ENCODE measurements at places on chromosomes 7 and 10.

GRCh38 chr7:74379938-74380337, 73.8 kb upstream of the GTF2IRD1 start:
- DNase-seq = peak; percentile 68

DNA sequence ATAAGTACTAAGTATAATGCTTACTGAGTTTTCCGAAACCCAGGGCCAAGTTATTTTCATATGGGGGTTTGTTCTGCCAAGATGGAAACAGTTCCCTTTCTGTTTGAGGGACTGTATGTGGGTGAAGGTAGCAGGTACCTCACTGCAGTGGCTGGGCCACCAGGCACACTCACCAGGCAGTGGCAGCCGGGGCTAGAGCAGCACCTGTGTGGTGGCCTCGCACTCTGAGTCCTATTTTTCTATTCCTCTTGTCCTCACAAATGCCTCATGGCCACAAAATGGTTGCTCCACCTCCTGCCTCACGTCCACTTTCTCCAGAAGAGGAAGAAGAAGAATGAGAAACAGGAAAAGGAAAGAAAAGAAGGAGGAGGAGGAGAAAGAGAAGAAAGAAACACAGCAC, 167.3 kb upstream of the SHH start:
- no peak for DNase-seq

GRCh38 chr7:3399858-3400257, 98.8 kb downstream of the SDK1 start:
- DNase-seq = no peak

DNA sequence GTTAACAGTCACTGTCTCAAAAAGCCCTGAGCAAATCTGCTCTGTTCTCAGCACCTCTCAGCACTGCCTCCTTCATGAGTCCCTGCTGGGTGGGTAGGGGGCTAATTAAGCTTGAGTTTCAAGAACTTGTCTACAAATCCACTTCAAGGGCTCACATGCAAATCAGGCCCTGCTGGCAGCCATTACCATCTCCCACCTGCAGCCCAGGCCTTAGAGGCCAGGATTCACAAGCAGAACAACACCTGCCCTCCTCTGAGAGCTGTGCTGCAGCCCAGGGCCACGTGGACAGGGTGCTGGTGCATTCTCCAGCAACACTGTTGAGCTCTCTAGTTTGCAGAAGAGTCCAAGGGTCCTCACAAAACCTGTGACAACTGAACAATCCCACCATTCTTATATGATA, 119.2 kb downstream of the DPP6 start:
- no peak for DNase-seq

DNA sequence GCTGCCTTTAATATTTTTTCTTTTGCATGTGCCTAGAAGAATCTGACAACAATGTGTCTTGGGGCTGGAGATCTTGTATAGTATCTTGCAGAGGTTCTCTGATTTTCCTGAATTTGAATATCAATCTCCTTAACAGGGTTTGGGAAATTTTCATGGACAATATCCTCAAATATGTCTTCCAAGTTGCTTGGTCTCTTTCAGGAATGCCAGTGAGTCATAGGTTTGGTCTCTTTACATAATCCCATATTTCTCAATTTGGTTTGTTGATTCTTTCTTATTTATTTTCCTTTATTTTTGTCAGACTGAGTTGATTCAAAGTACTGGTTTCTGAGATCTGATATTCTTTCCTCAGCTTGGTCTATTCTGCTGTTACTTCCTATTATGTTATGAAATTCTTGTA, 208.7 kb upstream of the GLI3 start:
- DNase-seq = no peak

GRCh38 chr10:4399556-4399955, 426.5 kb upstream of the AKR1E2 start:
- no peak for DNase-seq

GRCh38 chr7:38424750-38425463, 151.5 kb upstream of the TARP start:
- DNase-seq = no peak

- DNase-seq = no peak
Observed at GRCh38 chr10:33088990-33089389, 131.0 kb upstream of the ITGB1 start.

DNA sequence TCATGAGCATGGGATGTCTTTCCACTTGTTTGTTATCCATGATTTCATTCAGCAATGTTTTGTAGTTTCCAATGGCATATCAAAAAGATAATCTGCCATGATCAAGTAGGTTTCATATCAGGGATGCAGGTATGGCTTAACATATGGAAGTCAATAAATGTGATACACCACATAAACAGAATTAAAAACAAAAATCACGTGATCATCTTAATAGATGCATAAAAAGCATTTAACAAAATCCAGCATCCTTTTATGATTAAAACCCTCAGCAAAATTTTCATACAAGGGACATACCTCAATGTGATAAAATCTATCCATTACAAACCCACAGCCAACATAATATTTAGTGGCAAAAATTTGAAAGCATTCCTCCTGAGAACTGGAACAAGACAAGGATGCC, 90.3 kb downstream of the ZNF37A start:
- DNase-seq = no peak

- DNase-seq = no peak
Observed at GRCh38 chr7:33986951-33987947, 81.9 kb downstream of the BMPER start.

DNA sequence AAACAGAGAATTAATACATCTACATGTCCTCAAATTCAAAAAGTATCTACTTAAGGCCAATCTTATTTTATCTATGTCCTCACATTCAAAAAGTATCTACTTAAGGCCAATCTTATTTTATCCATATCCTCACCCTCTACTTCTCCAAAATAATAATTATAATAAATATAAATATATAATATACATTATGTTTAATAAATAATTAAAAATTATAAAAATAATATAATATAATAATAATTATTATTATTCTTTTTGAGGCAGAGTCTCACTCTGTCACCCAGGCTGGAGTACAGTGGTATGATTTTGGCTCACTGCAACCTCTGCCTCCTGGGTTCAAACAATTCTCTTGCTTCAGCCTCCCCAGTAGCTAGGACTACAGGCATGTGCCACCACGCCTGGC, 784.9 kb downstream of the DNAJB9 start:
- no peak for DNase-seq

DNA sequence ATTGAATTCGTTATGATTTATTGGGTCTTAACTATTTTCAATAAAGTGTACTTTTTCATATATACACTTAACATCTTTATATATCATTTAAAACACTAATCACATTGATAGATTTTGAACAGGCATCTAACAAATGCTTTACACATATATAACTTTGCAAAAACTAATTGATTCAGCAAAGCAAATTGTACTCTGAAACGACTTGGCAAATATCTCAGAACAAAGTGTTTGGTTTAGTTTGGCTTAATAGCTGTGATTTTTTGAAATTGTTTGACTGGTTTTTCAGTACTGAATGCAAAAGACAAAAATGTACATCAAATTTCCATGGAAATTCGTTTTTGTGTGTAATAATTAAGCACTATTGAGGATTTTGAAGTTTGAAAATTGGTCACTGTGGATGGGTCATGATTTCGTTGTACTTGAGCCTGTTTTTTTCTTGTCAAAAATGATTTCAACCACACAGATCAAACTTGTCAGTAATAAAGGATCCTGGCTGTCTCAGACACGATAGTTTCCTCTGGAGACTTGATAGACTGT, 125.3 kb upstream of the SLC25A13 start:
- DNase-seq = no peak

- DNase-seq = no peak
Observed at GRCh38 chr10:22648547-22648961, 65.8 kb downstream of the PIP4K2A start.

DNA sequence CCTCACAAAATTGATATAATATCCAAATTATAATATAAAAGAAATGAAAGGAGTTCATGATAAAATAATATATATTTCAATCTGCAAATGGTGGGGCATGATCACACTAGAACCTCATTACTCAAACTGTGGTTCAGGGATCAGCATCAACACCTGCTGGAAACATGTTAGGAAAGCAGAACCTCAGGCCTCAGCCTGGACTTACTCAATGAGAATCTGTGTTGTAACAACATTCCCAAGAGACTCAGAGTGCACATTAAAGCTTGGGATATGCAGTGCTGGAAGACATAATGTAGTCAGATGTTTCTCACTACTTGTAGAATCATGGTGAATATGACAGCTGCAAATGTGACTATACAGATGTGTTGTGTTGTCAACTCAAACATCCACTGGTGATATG, 81.7 kb upstream of the ITPRID1 start:
- DNase-seq = no peak

GRCh38 chr10:130025811-130026485, 61.9 kb upstream of the EBF3 start:
- no peak for DNase-seq

DNA sequence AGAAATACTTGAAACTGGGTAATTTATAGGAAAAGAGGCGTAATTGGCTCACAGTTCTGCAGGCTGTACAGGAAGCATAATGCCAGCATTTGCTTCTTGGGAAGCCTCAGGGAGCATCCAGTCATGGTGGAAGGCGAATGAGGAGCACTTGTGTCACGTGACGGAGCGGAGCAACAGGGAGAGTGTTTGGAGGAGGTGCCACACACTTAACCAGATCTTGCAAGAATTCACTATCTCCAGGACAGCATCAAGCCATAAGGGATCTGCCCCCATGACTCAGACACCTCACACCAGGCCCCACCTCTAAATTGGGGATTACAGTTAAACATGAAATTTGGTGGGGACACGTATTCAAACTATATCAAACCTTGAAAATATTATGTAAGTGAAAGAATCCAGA, 89.3 kb downstream of the WIPF3 start:
- DNase-seq = no peak

- peak; percentile 70 for DNase-seq
Observed at GRCh38 chr10:70331486-70332268, 47.9 kb upstream of the NPFFR1 start.

DNA sequence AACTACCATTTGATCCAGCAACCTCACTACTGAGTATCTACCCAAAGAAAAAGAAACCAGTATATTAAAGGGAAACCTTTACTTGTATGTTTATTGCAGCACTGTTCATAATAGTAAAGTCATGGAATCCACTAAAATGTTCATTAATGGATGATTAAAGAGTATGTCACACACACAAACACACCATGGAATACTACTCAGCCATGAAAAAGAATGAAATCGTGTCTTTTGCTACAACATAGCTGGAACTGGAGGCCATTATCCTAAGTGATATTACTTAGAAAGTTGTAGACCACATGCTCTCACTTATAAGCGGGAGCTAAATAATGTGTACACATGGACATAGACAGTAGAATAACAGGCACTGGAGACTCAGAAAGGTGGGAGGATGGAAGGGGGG, 203.0 kb upstream of the SLC26A5 start:
- DNase-seq = no peak

GRCh38 chr10:72334825-72335393, 19.8 kb downstream of the DNAJB12 start:
- DNase-seq = peak; percentile 89

DNA sequence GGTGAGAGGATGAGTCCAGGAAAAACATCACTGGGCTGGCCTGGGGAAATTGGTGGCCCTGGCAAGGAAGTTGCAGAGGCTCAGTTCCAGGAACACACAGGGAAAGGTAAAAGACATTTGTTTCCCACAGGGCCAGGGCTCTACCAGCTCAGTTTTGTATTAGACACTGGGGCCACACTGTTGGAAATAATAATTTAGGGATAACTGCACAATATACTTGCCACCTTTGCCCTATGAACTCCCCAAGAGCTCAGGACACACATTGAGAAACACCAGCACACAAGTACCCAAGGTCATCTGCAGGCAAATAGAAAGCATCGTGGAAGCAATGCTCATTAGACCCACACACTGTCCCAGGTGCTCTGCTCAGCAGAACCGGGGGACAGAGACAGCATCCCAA, 617.6 kb downstream of the PTPRN2 start:
- DNase-seq = no peak

DNA sequence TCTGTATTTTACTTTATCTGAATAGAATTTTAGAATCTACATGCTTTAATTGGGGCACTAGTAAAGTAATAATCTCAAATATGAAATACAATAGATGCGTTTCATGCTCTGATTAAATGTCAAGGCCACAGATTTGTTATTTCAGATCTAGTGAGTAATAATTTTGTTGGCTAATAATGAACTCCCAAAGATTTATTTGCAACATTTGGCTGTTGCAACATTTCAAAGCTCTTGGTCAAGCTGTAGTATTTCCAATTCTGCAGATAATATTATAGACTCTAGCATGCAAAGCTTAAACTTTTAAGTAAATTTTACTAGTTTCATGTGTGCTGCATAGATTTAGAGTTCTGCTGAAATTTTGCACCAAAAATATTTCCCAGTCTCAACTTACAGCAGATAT, 16.7 kb downstream of the LRRN3 start:
- no peak for DNase-seq

DNA sequence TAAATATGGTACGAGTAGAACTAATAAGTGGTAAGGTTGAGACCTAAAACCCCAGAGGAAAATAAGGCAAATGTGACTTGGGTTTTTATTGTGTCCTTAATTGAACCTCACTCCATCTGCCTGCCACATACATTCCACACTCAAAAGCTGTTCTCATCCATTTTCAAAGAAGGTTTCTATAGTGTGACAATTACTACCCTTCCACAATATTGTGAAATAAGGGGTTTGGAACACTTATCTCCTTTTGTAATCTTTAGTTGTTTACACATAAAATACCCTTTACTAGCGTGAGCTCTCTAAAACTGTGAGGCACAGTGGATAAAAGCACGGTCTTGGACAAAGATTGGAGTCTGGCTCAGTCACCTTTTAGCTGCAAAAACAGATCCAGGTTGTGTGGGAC, 166.6 kb downstream of the THSD7A start:
- DNase-seq = no peak

GRCh38 chr10:1631282-1631681, 106.0 kb downstream of the ADARB2 start:
- DNase-seq = no peak

DNA sequence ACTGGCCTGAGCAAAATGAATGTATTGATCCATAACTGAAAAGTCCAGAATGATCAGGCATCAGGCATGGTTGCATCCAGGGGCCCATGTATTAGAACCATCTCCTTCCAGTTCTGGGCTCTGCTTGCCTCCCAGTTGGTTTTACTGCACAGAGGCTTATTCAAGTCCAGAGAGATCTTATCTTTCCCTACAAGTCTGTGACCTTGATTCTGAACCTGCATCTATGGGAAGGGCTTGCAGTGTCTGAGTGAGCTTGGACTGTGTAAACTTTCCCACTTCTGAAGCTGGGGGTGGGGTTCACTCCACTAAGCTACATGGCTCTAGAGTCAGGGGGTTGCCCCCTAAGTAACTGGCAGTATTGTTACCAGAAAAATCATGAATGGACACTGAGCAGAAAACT, 136.2 kb downstream of the TCF7L2 start:
- DNase-seq = no peak

- DNase-seq = no peak
Observed at GRCh38 chr10:48418189-48418788, 111.8 kb downstream of the MAPK8 start.

Measured in left ventricle myocardium superior (tissue), 1 donor.